ENCODE measurements at places on chromosomes 7 and 10. TPM values are rescaled to one million over a fixed set of nuclear protein-coding genes. Genes with fewer than 3 reads are reported as not detected.

- no peaks in the 10 kb centered on the region for H3K27me3 ChIP-seq
- no peaks in the 10 kb centered on the region for H3K36me3 ChIP-seq
- no peak overlapping the region for H3K4me3 ChIP-seq
- H3K27ac ChIP-seq = no peak overlapping the region
- no peaks in the 10 kb centered on the region for H3K4me1 ChIP-seq
- DNase-seq = no peak
Measured at GRCh38 chr7:38123494-38123893, 54.6 kb upstream of the STARD3NL start.

DNA sequence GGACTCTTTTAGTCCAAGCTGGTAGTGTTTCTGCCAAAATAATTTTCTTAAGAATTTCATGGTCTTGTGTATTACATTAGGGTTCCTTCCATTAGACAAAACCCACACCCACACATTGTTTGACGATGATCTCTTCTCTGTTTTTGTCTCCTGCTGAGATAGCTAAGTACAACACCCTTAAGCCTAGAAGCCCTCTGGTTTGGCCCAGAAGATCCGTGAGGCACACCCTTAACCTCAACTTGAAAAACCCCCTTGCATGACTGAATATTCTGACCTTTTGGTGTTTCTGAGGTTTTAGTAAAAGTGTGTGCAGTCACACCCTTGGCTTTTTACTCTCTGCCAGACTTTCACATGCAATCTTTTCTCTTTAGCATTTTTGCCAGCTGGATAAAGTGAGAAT lies 29.3 kb upstream of the ERCC6 start:
- no peaks in the 10 kb centered on the region for H3K4me1 ChIP-seq
- H3K4me3 ChIP-seq = no peak overlapping the region
- DNase-seq = no peak
- no peaks in the 10 kb centered on the region for H3K36me3 ChIP-seq

DNA sequence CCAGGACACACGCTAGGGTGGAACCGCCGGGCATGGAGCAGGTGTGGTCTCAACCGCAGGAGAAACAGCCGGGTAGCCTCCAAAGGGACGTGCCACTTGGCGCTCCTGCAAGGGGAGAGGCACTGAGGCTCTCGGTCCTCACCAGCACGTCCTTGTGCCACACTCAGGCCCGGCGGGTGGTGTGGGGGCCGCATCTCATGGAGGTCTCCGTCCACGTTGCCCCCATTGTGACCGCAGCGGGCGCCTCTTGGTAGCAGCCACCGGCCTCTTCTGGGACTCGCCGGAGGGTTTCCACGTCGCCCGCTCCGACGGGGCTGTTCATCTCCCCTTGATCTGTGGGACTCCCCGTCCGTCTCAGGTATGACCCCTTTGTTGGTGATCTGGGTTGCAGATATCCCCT lies 49.2 kb upstream of the ELFN1 start:
- no peak for DNase-seq

- DNase-seq = peak; percentile 25
- no peak overlapping the region for H3K27ac ChIP-seq
- no peaks in the 10 kb centered on the region for H3K36me3 ChIP-seq
Measured at GRCh38 chr10:101139421-101139911, 8.4 kb downstream of the TLX1 start.

GRCh38 chr10:75597773-75598440 lies 166.5 kb downstream of the LRMDA start:
- no peaks in the 10 kb centered on the region for H3K36me3 ChIP-seq
- H3K27ac ChIP-seq = no peak overlapping the region

DNA sequence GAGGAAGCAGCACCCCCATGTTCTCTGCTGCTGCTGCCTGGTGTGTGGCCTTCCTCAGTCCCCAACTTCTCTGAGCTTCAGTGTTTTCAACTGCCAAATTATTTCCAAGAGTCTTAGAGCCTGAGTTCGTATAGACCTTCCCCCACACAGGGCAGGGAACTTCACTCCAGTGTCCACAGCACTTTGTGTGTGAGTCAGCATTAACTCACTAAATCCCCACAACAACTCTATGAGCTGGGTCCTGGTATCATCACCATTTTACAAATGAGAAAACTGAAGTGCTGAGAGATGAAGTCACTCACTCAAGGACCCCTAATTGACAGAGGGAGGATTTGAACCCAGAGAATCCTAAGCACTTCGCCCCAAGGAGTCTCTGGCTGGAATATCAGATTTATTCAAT lies 48.3 kb downstream of the ADCYAP1R1 start:
- H3K36me3 ChIP-seq = no peaks in the 10 kb centered on the region
- no peak overlapping the region for H3K27ac ChIP-seq
- no peak for DNase-seq

- DNase-seq = no peak
- H3K36me3 ChIP-seq = no peaks in the 10 kb centered on the region
- no peak overlapping the region for H3K27ac ChIP-seq
- H3K4me1 ChIP-seq = no peaks in the 10 kb centered on the region
- H3K4me3 ChIP-seq = no peak overlapping the region
Measured at GRCh38 chr10:9075420-9075819, 1020.9 kb downstream of the GATA3 start.

DNA sequence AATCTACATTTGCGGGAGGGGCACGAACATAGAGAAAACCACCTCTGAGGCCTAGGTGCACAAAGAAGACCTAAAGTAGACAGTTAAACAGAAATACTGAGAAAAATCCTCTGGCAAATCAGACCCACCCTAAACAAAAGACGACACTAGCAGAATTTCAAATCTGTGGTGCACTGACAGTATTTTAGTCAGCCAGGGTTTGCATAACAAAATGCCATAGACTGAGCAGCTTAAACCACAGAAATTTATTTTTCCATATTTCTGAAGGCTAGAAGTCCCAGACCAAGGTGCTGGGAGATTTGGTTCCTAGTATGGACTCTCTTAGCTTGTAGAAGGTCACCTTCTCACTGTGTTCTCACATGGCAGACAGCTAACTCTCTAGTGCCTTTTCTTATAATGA lies 26.3 kb downstream of the IPMK start:
- no peaks in the 10 kb centered on the region for H3K27me3 ChIP-seq
- H3K4me1 ChIP-seq = no peaks in the 10 kb centered on the region
- H3K4me3 ChIP-seq = no peak overlapping the region
- DNase-seq = no peak
- no peak overlapping the region for H3K27ac ChIP-seq

GRCh38 chr10:83678850-83679249 lies 460.5 kb upstream of the GHITM start:
- no peaks in the 10 kb centered on the region for H3K36me3 ChIP-seq
- H3K27ac ChIP-seq = no peak overlapping the region
- no peaks in the 10 kb centered on the region for H3K4me1 ChIP-seq

The ANKRD61 gene
- polyA plus RNA-seq = 2.4 TPM

The GRM3 gene
- 0.16 TPM for polyA plus RNA-seq

The GJD4 gene
- polyA plus RNA-seq = 0.09 TPM

Measured in large intestine (tissue), 12 donors.